ENCODE measurements at places on chromosomes 16 and 17. TPM values are rescaled to one million over a fixed set of nuclear protein-coding genes. Genes with fewer than 3 reads are reported as not detected.

- no peaks in the 10 kb centered on the region for H3K27me3 ChIP-seq
- peak overlapping the region; percentile 23 for H3K27ac ChIP-seq
- peak; percentile 78 for DNase-seq
Observed at GRCh38 chr16:57810197-57811031, 8.1 kb upstream of the KIFC3 start.

The COX6A2 gene
- not detected for total RNA-seq

DNA sequence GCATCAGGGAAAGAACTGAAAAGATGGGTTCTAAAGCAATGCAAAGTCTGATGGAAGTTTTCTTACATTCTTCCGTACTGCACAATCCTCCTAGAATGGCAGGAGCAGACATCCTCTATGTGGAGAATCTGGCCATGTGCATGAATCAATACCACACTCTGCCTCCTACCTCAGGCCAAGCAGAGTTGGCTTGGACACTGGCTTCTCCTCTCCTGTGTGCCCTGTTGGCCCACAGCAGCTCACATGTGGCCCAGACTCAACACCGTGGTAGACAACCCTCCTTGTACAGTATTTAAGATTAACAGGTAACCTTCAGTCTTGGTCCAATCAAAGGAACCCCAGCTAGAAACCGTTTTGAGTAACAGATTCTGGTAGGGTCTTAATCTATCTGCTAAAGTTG is 101.9 kb downstream of the ZFHX3 start:
- no peak for DNase-seq
- no peak overlapping the region for H3K27ac ChIP-seq
- H3K4me1 ChIP-seq, result no peaks in the 10 kb centered on the region
- H3K4me3 ChIP-seq, result no peak overlapping the region

GRCh38 chr17:62627219-62627903 is at the start of gene MRC2:
TSS of gene MRC2 (plus strand) at chr17:62627670. CDS start at chr17:62627803, 133 bp downstream.
- H3K4me3 ChIP-seq, result peak within 1 kb of the TSS; percentile 41
- peaks cover 12% of the 10 kb centered on the region for H3K4me1 ChIP-seq
- H3K36me3 ChIP-seq, result no peaks in the 10 kb centered on the region
- H3K27ac ChIP-seq, result no peak within 1 kb of the TSS
- no peaks in the 10 kb centered on the region for H3K27me3 ChIP-seq

The NAGS gene
- total RNA-seq, result 2.7 TPM

DNA sequence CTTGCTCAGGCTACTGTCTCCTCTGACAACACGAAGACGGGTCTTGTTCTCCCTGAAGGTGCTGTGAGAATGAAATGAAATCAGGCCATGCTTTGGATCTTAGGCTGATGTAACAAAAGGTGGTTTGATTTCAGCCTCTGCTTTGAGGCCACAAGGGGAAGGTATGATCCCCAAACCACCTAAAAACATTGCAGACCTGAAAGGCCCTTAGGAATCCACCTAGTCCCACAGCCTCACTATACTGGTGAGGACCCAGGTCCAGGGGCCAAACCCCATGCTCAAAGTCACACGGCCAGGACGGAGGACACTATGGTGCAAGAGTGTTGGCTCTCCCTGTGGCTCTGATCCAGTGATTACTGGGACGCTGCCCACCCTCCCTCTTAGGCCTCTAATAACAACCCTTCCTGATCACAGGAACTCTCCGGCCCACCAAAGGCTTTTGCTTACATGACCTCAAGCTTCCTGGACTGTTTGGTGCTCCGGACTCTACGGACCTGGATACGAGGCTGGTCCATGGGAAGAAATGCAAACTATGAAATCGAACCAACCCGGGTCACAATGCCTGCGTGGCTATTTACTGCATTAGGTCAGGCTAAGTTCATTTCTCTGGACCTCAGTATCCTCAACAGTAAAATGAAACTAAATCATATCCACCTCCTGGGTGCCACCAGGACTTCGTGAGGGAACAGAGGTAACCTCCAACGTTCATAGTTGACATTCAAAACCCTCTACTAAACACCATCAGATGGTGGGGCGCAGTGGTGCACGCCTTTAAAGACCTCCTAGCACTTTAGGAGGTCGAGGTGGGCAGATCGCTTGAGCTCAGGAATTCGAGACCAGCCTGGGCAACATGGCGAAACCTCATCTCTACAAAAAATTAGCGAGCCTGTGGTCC is 1.5 kb downstream of the TRIM25 start:
- peak overlapping the region; percentile 85 for H3K27ac ChIP-seq
- peak overlapping the region; percentile 79 for H3K4me3 ChIP-seq
- H3K27me3 ChIP-seq, result no peaks in the 10 kb centered on the region
- peaks cover 7% of the 10 kb centered on the region for H3K36me3 ChIP-seq
- H3K4me1 ChIP-seq, result peaks cover 57% of the 10 kb centered on the region

- no peak overlapping the region for H3K4me3 ChIP-seq
- no peak overlapping the region for H3K27ac ChIP-seq
- H3K4me1 ChIP-seq, result no peaks in the 10 kb centered on the region
- DNase-seq, result no peak
- no peaks in the 10 kb centered on the region for H3K27me3 ChIP-seq
- H3K36me3 ChIP-seq, result no peaks in the 10 kb centered on the region
Observed at GRCh38 chr17:58278661-58279015, 2.1 kb downstream of the MPO start.

GRCh38 chr16:66653581-66654350 is 42.8 kb downstream of the CMTM4 start:
- DNase-seq, result no peak
- H3K4me3 ChIP-seq, result no peak overlapping the region
- no peaks in the 10 kb centered on the region for H3K27me3 ChIP-seq
- no peak overlapping the region for H3K27ac ChIP-seq
- peaks cover 6% of the 10 kb centered on the region for H3K4me1 ChIP-seq

DNA sequence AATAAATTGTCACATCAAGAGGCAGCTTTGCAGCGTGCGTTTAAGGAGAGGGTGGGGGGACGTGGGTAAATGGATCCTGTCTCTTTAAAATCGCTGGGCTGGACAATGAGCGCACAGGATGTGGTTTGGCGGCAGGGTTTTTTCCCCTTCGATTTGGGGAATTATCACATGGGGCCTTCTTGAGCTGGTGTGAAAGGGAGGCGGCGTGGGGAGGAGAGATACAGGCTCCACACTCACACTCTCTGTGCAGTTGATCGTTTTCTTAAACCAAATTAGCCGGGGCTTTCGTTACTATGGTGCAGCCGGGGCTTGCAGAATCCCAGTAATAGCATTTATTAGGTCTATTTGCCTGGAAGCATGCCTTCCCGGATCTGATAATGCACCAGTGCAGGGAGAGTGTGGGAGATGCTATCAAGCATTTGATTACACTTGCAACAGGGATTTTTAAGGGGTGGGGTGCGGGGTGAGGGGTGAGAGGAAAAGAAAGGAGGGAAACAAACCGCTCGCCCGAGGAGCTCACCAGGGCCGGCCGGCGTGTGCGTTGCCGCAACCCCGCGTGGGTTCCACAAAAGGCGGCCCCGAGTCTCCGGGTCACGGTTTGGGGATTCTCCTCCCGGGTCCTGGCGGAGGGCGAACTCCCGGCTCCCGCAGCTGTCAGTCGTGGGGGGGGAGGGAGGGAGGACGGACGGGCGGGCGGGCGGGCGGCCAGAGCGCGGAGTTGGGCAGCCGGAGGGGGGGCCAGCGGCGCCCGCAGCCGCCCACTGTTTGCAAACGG is 58.8 kb upstream of the GSE1 start:
- peak overlapping the region; percentile 69 for H3K27ac ChIP-seq
- peak overlapping the region; percentile 76 for H3K4me3 ChIP-seq
- H3K36me3 ChIP-seq, result no peaks in the 10 kb centered on the region
- H3K4me1 ChIP-seq, result peaks cover 21% of the 10 kb centered on the region

The FLYWCH2 gene
- 24.1 TPM for total RNA-seq

DNA sequence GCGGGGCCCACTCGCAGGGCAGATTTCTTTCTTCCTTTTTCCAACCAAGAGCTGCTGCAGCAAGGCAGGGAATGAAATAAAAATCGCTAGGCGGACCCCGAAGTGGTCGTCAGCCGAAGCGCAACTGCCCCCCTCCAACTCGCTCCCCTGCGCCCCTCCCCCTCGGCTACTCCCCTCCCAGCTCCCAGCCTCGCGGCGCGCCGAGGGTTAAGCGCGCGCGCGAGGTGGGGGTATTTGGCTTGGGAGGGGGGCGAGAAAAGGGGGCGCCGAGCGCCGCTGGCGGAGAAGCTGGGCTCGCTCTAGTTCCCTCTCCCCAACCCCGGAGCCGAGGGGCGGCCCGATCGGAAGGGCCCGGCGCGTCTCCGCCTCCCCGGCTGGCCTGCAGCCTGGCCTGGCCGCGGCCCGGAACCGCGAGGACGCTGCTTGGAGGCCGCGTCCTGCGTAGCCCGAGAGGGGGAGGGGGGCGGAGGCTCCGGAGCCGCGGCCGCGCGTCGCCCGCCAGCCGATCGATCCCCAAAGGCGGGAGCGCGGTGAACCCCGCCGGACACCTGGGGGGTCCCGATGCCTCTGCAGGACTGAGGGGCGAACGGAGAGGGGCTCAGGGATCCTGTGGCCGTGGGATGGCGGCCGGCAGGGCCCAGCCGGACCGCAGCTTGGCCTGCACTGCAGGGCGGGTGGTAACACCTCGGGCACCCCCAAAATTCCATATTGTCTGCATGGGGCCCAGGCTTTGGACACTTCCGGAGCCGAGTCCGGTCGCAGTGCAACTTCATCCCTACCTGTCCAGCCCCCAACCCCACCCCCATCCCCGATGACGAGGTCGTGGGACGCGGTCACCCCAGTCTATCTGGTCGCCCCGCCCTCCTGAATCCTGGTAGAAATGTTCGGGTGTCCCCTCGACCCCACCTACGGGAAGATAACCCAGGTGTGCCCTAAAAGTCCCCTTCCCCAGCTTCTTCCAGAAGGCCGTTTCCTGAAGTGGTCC is 4.9 kb upstream of the CBX4 start:
- H3K27ac ChIP-seq, result no peak overlapping the region
- no peak overlapping the region for H3K4me3 ChIP-seq
- DNase-seq, result no peak
- peaks cover 37% of the 10 kb centered on the region for H3K27me3 ChIP-seq

DNA sequence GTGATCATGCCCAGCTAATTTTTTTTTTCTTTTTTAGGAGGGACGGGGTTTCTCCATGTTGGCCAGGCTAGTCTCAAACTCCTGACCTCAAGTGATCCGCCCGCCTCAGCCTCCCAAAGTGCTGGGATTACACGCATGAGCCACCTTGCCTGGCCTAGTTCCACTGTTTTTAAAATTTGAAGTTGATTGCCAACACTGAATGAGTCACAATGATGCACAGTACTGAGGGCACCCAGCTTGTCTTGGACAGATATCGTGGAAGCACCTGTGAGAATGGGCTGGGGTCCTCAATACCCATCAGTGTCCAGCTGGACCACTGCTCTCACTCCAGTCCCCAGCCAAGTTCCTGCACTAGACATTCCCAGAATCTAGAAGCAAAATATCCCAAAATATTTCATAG is 2.5 kb downstream of the KNOP1 start:
- peaks cover 25% of the 10 kb centered on the region for H3K4me1 ChIP-seq
- no peaks in the 10 kb centered on the region for H3K27me3 ChIP-seq
- H3K36me3 ChIP-seq, result peaks cover 15% of the 10 kb centered on the region
- no peak overlapping the region for H3K27ac ChIP-seq
- no peak for DNase-seq

The AARS1 gene
- 102 TPM for total RNA-seq

- no peak for DNase-seq
- no peak overlapping the region for H3K4me3 ChIP-seq
- H3K36me3 ChIP-seq, result no peaks in the 10 kb centered on the region
- no peaks in the 10 kb centered on the region for H3K4me1 ChIP-seq
- no peaks in the 10 kb centered on the region for H3K27me3 ChIP-seq
- no peak overlapping the region for H3K27ac ChIP-seq
Observed at GRCh38 chr17:64356776-64357175, 33.9 kb downstream of the PECAM1 start.

DNA sequence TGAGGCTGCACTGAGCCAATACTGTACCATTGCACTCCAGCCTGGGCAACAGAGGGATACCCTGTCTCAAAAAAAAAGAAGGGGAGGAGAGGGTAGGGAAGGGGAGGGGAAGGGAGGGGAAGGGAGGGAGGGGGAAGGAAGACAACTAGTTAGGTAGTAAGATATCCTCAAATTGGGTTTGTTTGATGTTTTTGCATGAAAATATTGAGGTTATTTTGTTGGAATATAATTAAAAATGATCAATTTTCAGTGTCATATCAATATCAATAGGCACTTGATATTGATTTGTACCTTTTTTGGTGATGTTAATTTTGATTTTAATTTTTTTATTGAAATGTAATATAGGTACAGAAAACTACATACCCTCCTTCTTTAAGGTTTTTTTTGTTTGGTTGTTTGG is 16.6 kb upstream of the PDP2 start:
- no peak overlapping the region for H3K4me3 ChIP-seq
- peaks cover 5% of the 10 kb centered on the region for H3K4me1 ChIP-seq
- DNase-seq, result no peak
- H3K27me3 ChIP-seq, result no peaks in the 10 kb centered on the region
- H3K27ac ChIP-seq, result no peak overlapping the region

The CTF1 gene
- 0.26 TPM for total RNA-seq

DNA sequence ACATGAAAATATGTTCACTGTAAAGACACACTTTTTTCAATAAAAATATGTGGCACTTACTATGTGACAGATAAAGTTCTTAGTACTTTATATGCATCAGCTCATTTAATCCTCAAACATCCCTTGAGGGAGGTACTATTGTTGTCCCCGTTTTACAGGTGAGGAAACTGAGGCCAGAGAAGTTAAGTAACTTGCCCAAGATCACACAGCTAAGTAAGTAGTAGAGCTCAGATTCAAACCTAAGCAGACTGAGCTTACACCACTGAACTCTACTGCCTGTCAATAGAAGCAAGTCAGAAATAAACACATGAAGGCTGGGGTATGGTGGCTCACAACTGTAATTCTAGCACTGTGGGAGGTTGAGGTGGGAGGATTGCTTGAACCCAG is 13.9 kb downstream of the CDH3 start:
- no peak for DNase-seq
- H3K4me1 ChIP-seq, result no peaks in the 10 kb centered on the region
- no peak overlapping the region for H3K27ac ChIP-seq

GRCh38 chr17:13743906-13744305 is 142.2 kb upstream of the HS3ST3A1 start:
- no peaks in the 10 kb centered on the region for H3K4me1 ChIP-seq
- no peak overlapping the region for H3K4me3 ChIP-seq
- H3K27me3 ChIP-seq, result no peaks in the 10 kb centered on the region
- DNase-seq, result no peak
- no peaks in the 10 kb centered on the region for H3K36me3 ChIP-seq
- no peak overlapping the region for H3K27ac ChIP-seq

The IRX6 gene
- total RNA-seq, result not detected
